ENCODE measurements at places on chromosomes 13 and 19.

- DNase-seq = no peak
Measured at GRCh38 chr13:28497143-28497876, 2.4 kb upstream of the FLT1 start.

DNA sequence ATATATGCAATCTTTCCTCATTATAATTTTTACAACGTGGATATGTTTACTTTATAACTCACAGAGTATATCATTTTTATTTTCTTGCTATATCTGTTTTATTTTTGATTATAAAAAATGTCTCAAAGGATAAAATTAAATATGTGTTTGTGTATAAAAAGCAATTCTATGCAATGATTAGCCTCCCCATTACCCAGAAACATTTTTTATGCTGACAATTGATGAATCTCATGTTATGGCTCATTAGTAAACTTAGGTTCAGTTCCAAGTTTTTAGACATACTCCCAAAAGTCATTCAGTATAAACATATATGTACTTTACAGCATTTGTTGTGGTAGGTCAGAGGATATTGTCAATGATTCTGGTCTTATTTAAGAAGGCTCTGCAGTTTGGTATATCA is 540.1 kb upstream of the SPRY2 start:
- no peak for DNase-seq

DNA sequence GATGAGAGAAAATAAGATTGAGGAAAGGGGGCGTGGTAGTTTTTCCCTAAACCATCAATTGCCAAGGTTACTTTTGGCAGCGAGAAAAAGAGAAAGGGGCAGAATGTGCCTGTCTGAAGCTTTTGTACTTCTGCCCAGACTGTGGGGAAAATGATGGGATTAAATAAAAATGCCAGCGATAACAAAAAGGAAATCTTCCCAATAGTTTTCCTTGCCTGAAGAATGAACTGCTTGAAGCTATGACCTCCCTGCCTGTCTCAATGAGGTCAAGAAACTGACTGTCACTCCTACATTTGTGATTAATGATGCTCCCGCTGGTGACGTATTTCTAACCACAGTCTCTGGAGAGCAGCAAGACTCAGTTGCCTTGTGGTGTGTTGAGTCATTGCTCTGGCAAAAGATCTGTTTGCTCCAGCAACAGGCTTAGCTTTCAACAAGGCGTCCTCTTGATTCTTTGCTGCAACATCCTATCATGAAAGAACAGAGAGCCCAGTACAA is 1051.5 kb downstream of the DIAPH3 start:
- DNase-seq = no peak

GRCh38 chr19:40549007-40549708 is 27.5 kb upstream of the SHKBP1 start:
- no peak for DNase-seq

- DNase-seq = no peak
Measured at GRCh38 chr13:25948910-25949309, 102.9 kb downstream of the SHISA2 start.

DNA sequence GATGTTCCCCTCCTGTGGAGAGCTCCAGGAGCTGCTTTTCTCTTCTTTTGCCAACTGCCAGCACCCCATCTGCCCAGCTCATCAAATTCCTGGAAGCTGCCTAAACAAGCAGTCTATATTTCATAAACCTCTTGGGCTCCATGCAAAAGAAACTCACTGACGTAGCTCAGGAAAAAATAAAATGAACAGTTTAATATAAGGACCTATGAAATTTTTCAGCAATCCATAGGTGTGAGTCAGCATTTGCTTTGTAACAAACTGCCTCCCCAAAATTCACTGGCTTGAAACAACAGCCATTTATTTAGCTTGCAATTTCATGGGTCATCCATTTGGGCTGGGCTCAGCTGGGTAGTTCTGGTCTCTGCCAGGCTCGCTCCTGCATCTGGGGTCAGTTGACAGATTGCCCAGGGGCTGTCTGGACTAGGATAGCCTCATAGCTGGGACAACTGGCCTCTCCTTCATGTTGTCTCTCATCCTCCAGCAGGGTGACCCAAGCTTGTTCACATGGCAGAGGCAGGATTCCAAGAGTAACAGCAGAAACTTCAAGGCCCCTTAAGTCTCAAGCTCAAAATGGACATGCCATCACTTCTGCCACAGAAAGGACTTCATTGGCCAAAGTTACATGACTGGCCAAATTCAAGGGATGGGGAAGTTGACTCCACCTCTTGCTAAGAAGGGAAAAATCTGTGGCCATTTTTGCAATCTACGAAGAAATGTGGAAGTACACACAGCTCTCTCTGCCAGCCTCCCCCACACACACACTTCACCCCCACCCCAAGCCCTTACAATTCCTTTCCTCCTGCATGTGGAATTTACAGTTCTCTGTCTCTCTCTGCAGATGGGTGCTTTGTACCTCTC is 7.9 kb upstream of the PVR start:
- no peak for DNase-seq

GRCh38 chr19:37981785-37982475 is 74.9 kb downstream of the SIPA1L3 start:
- DNase-seq = no peak

DNA sequence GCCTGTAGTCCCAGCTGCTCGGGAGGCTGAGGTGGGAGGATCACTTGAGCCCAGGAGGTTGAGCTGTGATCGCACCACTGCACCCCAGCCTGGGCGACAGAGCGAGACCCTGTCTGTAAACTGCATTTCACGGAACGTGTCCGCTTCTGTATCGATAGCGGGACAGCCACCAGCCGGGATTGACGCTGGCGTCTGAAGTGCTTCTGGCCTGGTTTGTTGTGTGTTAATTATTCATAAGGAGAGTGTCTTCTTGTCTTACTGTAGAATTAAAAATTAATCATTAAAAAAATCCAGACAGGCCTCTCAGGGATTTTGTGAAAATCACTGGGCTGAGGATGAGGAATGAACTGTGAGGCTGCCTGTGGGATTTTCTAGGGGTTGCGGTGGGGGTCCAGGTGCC is 16.2 kb upstream of the MISP start:
- DNase-seq = no peak

- no peak for DNase-seq
Measured at GRCh38 chr13:70237131-70237530, 128.9 kb upstream of the KLHL1 start.

- DNase-seq = no peak
Measured at GRCh38 chr13:33992881-33993336, 175.0 kb downstream of the RFC3 start.

GRCh38 chr19:53864308-53864836 is 3.3 kb upstream of the MYADM start:
- peak; percentile 23 for DNase-seq
